ENCODE measurements at places on chromosomes 7 and 10.

GRCh38 chr7:112405286-112405685 lies 45.0 kb upstream of the IFRD1 start:
- DNase-seq: no peak

DNA sequence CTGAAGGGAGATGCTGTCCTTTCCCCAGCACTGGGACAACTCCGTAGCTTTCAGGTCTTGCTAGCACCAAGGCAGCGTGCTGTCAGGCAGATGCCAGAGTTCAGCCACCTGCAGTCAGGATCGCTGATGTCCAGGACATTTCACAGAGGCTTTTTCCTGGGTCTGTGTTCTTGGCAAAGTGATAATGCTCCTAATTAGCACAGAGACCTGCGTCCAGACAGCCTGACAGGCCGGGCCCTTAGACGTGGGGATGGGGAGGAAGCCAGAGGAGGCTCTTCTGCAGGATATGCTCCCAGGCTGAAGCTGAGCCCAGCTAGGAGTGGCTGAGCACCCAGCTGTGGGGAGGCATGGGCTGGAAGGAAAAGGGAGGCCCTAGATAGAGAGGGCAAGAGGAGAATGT lies 82.5 kb upstream of the TBX20 start:
- DNase-seq: no peak

GRCh38 chr7:2076649-2077064 lies 156.1 kb downstream of the MAD1L1 start:
- no peak for DNase-seq

DNA sequence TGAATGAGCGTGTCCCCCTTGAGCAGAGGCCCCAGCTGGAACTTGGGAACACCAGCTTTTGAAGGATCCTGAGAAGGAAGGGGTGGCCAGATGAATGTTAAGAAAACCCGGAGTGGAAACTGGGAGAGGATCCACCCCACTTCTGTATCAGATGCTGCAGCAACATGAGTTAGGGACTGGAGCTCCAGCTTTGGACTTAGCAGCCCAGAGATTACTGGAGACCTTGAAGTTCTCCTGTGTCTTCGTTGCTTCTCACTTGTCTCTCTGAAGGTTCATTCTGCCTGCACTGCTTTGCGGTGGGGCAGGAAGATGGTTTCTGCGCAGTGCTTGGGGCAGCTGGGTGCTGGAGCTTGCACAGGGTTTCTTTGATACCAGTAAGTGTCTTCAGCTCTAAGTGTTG lies 9.3 kb downstream of the TMEM248 start:
- no peak for DNase-seq

GRCh38 chr10:92001581-92001980 lies 78.0 kb downstream of the BTAF1 start:
- no peak for DNase-seq

DNA sequence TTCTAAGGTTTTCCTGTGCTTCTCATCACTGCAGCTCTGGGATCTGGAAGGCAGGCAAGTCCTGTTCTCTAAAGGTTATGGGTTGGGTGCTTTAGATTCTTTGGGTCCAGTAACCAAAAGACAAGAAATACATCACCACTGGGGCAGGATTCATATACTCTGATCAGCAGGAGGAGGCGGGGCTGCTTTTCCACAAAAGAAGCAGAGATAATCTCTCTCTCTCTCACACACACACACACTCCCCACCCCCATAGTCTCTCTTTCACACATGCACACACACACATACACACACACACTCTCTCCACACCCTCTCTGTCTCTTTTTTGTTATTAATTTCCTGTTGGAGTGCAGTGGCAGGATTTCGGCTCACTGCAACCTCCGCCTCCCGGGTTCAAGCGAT lies 13.0 kb upstream of the ACBD5 start:
- DNase-seq: no peak

DNA sequence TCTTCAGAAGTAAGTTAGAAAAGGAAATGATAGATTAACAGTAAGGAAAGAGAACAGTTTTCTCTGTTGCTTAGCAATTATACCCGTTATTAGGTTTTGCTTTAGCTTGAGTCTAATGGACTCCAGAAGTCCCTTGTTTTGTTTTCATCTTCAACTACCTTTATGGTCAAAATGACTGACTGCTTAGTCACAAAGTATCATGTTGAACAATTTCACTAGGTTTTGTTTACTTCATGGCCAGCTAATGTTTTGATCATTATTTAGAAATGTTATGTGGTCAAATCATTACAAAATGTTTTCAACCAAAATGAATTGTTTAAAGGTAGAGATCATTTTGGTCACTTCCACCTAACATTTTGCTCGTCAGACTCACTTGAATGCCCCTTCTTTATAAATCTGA lies 1.9 kb downstream of the UBN2 start:
- no peak for DNase-seq

- no peak for DNase-seq
These were observed 34.4 kb downstream of the FHIP2A start for GRCh38 chr10:114855776-114856543.

GRCh38 chr10:102720337-102720736 lies 5.9 kb downstream of the SFXN2 start:
- no peak for DNase-seq

- DNase-seq: no peak
These were observed 62.1 kb downstream of the VWA2 start for GRCh38 chr10:114301177-114301576.

- DNase-seq: no peak
These were observed 197.2 kb downstream of the GALNT17 start for GRCh38 chr7:71329030-71329660.

GRCh38 chr7:150441524-150441923 lies 8.9 kb upstream of the GIMAP8 start:
- no peak for DNase-seq

Measured in T-cell (primary cell).